ENCODE measurements at places on chromosomes 7 and 10. TPM values are rescaled to one million over a fixed set of nuclear protein-coding genes. Genes with fewer than 3 reads are reported as not detected.

Gene AP5Z1
- total RNA-seq, result 102 TPM

Gene MYH16
- total RNA-seq, result not detected

Gene NXPH1
- total RNA-seq, result not detected

Gene CD36
- total RNA-seq, result 1.7 TPM

Gene MRPS24
- 63.1 TPM for total RNA-seq

Gene AKR1C4
- not detected for total RNA-seq

Gene CCDC172
- total RNA-seq, result not detected

Gene PIK3CG
- total RNA-seq, result 21.2 TPM

Gene OR9A2
- not detected for total RNA-seq

Gene STOX1
- 0.25 TPM for total RNA-seq

Gene AMZ1
- 0.25 TPM for total RNA-seq

Gene TET1
- 1.5 TPM for total RNA-seq

Gene HTRA1
- total RNA-seq, result not detected

Gene CREB5
- total RNA-seq, result 0.22 TPM

Gene PODXL
- total RNA-seq, result 0.16 TPM

Gene SVOPL
- not detected for total RNA-seq

Gene SFTPA1
- not detected for total RNA-seq

Gene OAT
- total RNA-seq, result 48.5 TPM

Gene ARL4A
- 75.9 TPM for total RNA-seq

Gene LIMK1
- total RNA-seq, result 8.2 TPM

Gene WASHC2C
- 62.9 TPM for total RNA-seq

Gene C7orf33
- total RNA-seq, result not detected

Data from CD4-positive, alpha-beta T cell (primary cell).